ENCODE measurements at places on chromosomes 3 and 15.

DNA sequence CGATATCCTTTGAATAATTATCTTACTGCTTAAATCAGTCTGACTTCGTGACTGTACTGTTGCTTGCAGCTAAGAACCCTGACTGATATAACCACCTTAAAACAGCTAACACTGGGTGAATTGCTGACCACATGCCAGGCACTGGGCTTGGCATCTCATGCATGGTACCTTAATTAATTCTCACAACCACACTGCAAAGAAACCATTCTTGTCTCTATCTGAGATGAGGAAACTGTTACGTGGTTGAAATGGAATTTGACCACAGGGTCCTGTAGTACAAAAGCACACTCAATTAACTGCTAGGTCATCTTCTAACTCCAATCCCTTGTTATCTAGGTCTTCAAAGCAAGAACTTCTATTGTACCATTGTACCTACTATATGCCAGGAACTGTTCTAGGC lies 92.7 kb upstream of the PRICKLE2 start:
- DNase-seq = no peak

DNA sequence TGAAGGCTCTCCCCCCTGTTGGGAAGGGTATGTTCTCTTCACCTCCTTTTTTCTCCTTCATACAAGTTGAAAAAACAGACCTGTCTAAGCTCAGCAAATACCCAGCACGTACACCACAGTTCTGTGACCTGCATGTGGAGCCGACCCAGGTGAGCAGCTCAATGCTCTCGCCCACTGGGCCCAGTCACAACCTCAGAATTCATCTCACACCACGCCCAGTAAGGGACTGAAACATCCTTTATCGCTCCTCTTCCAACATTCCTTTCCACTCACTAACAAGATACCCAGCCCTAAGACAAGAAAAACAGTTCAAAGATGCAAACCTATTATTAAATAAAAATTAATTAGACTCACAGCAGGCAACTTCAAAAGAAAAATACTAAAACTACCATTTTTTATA lies 68.9 kb downstream of the FOXP1 start:
- DNase-seq = no peak

GRCh38 chr3:184795522-184796190 lies 16.3 kb upstream of the VPS8 start:
- no peak for DNase-seq

GRCh38 chr3:52847241-52847640 lies 12.4 kb upstream of the MUSTN1 start:
- no peak for DNase-seq

DNA sequence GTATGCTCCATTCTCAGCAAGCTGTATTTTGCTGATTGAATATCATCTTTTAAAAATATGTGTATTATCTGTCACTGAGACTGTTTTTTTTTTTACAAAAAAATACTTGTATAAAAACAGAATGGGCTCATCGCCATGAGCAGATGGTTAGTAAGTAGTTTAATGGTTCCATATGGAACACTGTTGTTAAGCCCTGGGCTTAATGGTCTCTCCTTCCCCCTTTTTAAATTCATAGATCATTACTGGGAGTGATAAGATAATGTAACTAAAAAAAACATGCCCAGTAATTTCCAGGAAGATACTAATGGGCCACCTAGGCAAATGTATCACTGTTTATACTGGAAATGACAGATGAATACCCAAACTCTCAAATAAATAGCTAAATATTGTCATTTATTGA lies 95.3 kb upstream of the TPRG1 start:
- DNase-seq = no peak

DNA sequence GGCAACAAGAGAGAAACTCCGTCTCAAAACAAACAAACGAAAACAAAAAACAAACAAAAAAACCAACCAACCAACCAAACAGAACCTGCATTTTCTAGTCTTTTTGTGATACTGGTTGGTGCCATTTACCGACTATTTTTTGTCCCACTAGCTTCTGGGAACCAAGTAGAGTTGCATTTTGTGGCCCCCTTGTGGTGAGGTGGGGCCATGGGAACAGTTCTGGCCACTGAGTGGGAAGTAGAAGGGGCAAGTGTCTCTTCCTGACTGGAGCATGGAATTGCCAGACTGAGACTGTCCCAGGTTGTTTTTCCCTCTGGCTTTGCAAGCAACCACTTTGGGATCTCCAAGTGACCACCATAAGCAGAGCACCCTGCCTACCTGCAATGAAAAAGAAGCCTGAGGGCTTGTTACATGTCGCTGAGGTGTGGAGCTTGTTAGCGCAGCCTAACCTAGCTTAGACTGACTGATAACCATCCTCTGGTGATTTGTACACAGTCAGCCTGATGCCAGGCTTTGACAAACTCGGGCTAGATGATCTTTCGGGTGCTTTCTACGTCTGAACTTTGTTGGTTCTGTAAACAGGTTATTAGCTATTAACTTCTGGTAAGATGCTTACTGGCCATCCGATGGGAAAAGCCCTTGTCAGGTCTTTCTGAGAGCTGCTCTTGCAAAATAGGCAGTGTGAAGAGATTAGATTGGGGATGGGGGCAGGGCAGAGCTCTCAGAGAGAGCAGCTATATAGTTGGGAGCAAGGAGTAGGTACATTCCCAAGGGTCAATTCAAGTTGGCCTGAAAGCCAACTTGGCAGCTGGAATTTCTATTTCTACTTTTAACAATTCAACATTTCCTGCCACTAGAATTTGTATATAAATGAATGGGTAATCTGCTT lies 172.2 kb downstream of the SSR3 start:
- DNase-seq = no peak
